ENCODE measurements at places on chromosomes 11 and 22.

- no peak for DNase-seq
These were observed 191.2 kb upstream of the TBCEL start for GRCh38 chr11:120832481-120833238.

DNA sequence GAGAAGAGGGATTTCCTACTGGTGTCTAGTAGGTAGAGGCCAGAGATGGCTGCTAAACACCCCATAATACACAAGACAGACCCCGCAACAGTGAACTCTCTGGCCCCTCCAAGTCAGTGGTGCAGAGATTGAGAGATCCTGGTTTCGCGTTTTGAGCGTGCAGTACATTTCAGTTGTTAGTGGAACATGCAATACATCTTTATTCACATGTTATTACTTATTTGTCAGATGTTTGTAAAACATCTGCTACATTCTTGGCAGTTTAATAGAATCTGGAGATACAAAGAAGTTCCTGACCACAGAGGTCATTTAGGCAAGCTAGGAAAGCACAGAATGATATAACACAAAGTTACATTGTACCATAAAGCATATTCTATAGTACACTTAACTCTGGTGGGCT lies 41.5 kb downstream of the ST3GAL4 start:
- DNase-seq = no peak

- no peak for DNase-seq
These were observed 135.8 kb upstream of the PITPNB start for GRCh38 chr22:28054819-28055208.

- peak; percentile 69 for DNase-seq
These were observed 1.4 kb upstream of the TNNI2 start for GRCh38 chr11:1837171-1838076.

DNA sequence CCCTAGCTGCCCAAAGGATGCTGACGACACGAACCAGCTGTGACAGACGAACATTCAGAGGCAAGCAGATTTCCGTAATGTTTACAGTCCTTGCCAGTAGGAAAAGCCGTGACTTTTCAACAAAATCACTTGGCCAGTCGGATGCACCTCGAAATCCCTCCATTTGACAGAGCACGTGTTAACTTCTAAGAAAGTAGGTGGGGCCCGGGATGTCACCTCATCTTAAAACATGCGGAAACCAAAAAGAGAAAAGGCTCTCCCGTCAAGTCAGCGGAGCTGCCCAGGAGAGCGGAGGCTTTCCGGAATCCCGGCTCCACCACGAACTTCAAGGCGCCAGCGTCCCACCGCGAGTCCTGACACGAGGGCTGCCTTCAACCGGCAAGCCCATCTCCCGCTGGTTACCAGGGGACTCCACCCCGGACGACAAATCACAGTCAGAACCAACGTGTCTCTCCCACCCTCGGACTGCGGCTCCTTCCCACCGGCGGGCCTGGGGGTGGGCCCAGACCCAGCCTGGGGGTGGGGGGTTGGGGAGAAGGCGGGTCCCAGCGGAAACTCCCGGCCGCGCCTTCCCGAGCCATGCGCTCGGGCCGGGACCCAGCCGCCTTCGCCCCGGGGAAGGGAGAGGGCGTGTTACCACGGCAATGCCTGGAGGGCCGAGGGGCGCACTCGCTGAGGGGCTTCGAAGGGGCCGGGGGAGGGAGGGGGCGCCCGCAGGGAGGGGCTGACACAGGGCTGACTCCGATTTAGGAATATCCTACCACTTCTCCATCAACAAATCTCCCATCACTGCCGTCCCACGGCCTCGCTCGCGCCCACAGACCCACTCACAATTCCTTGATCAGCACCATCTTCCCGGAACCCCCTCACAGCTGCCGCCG lies 475 bp downstream of the PITPNB start:
- peak; percentile 20 for DNase-seq

DNA sequence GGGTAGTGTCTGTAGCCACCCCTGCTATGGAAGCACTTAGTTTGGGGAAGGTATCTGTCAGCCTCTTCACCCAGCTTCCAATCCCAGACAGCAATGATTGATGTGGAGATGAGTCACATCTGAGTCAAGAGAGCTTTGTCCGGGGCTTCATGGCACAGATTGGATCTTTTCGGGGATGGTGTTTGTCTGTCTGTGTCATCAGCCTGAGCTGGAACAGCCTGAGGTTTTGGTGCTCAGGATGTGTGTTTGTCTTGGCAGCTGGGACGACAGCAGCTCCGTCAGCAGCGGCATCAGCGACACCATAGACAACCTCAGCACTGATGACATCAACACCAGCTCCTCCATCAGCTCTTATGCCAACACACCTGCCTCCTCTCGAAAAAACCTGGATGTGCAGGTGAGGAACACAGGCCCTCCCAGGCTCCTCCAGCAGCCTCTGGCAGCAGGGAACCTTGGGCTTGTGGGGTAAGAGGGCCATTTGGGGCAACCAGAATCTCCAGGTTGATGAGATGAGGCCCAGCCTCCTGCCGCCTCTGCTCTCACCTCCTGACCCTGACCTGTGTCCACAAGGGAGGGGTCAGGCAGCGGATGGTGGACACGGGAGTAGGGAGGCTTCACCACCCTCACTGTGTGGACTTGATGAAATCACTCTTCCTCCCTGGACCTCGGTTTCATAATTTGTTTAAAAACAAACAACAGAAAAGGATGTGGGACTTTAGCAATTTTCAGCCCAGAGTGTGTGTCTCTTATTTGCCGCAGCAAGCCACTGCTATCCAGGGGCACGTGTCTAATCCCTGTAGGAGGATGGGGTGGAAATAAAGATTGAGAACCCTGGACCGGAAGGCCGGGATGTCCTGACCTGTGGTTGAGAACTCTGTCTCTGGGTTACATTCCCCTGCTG lies 124.3 kb downstream of the DBX1 start:
- no peak for DNase-seq

DNA sequence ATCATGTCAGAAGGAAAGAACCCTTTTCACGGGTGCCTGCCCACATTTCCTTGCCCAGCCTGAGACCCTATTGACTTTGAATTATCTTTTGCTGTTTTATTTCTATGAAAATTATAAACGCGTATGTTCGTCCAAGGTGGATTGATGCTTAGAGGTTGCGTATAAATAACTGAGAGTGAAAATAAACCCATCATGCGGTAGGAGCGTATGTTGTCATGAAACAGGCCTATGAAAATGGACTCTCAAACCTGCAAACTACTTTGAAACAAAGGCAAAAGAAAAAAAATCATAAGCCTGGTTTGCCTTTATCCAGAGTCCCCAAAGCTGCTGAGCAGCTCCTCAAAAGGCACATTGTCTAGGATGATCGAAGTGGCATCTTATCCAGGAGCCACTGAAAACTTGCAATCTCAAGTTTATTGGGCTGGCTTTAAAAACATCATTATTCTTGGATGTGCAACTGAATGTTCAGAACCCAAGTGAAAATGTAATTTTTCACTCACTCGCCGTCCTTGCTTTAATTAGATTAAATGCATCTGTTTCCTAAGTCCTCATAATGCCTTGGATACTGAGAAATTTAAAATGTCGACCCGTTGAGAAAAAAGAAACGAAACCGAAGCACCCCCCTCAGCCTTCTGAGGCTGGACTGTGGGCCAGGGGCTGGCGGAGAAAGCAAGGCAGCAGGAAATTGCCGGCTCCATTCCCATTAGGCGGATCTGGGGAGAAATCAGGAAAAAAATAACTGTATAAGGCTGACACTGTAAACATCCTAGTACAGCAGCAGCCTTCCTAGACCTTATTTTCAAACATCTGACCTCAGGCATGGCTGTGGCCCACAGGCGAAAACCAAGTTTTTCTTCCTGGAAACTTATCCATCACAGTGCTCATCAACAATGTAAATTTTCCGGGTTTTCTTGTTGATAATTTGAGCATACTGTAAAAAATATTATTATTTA lies 82.9 kb upstream of the PPARA start:
- DNase-seq = no peak

DNA sequence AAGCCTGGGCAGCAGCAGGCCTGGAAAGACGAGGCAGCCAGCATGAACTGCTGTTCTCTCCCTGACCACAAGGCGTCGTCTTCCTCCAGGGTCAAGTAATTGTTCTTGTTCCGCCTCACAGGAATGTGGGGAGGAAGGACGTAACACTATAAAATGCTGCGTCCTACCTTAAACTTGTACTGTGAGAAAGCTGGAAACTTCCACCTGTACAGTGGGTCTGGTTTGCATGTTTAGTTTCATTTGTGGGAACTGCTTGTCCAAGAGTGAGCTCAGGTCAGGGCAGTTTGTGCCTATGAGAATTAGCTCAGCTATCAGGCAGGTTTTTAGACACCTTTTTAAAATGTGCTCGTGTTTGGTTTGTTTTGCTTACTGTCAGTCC lies 55.2 kb downstream of the PANX1 start:
- no peak for DNase-seq

Measured in activated T-helper 1 cell treated with Interleukin-2 at 50 U/mL for 16 hours (primary cell).